ENCODE measurements at places on chromosomes 16 and 17.

DNA sequence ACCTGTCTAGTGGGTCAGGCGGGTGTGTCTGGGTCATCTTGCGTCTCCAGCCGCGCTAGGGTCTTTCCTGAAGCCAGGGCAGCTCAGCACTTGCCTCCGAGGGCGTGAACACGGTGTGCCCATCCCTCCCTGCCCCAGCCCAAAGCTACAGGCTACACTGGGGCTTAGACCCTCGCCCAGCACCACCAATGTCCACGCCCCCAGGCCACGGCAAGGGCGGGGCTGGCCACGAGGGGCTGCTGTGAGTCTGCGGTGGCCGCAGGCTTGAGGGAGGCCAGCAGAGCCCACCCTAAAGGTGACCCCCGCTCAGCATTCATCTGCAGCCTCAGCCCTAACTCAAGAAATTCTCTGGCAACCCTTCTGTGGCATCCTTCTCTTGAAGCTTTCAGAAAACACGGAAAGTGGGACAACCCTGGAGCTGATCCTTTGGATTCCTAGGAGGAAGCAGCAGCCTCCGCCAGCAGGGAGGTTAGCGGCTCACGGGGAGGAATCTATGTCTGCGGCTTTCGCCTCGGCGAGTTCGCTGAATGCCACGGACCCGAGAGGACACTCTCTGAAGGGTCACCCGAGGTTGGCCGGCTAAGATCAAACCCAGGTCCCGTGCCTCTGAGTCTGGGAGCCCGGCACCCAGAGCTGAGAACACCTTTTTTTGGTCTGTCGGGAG lies 41.7 kb downstream of the TIMM22 start:
- DNase-seq: no peak

DNA sequence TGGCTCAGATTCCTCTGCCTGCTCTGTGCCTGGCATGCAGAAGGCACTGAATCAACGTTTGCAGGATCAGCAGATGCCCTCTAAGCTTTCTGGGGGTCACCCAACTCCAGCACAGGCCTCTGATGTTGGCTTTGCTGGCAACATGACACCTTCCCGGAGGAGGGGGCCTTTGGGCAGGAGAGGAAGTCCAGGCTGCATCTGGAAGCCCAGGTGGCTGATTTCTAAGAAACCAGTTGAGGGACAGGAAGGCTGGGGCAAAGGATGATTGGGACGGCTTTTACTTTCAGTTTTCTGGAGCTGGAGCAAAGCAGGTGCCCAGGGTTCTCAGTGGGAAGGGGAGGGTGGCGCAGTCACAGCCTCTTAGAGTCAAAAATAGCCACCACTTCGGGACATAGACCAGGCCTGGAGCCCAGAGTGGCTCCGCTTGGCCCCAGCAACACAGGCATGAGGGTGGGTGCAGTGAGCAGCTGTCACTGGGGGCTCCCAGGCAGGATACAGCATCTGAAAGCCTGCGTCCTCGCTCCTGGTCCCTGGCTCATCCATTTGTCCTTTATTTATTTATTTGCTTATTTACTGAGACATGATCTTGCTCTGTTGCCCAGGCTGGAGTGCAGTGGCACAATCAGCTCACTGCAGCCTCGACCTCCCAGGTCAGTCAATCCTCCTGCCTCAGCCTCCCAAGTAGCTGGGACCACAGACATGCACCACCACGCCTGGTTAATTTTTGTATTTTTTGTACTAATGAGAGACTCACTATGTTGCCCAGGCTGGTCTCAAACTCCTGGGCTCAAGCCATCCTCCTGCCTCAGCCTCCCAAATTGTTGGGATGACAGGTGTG lies 15.1 kb downstream of the SOCS1 start:
- no peak for DNase-seq

GRCh38 chr16:768428-768827 lies 7.9 kb downstream of the MSLN start:
- DNase-seq: no peak

- peak; percentile 41 for DNase-seq
These were observed 2.8 kb downstream of the TOB1 start for GRCh38 chr17:50863221-50863843.

- DNase-seq: no peak
These were observed 28.9 kb upstream of the MAP3K14 start for GRCh38 chr17:45345554-45346215.

DNA sequence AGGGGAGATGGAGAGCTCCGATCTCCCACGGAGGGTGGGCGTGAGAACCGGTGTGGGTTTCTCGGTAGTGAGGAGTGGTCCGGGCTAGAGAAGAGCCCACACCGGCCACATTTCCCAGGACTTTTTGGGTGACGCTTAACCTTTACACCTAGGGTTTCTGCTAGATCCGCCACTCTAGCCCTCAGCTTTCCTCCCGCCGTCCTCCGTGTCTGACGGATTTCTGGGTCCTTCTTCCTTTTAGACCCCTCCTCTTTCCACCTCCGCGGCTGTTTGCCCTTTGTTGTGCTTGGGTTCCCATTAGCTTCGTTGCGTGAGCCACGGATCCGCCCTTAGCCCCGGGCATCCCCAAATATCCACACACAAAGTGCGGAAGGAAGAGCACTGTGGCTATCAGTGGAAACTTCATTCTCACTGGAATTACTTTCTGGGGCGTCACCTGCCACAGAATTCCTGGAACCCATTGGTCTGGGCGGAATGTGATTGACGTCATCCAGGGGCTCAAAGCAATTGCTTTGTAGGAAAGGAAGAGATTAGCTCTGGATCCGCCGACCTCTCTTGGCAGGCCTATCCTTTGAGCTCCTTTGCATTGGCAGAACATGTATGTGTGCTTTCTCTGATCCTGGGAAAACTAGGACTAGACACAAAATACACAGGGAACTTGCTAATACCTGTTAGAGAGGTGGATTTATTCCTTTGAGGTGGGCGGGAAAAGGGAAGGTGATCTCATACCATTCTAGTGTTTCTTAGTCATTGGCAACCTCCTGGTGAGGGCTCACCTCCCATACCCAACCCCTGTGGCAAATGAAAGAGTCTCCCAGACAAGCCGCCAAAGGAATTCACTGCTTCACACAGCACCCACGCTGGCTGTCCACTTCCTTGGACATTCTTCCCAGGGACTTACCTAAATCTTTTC lies 654 bp downstream of the TNFAIP1 start:
- no peak for DNase-seq

DNA sequence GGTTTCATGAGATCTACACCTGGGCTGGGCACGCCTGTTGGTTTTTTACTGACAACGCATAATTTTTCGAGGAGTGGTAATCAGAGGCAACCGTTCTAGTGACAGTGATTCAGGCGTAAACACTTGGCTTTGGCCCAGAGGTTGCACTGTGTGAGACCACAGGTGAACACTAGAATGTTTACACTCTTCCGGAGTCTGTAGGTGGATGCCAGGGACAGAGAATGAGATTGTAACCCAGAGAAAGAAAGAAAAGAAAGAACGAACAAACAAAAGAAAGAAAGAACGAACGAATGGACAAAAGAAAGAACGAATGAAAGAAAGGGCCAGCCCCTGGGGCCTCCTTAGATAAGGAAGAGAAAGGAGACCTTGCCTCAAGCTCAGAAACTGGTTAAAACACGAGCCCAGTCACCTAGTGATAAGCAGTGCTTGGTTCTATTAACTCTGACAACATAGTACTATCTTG lies 113.2 kb downstream of the PRKCB start:
- DNase-seq: no peak

Measured in OCI-LY7 (cell line).